NCI-H82 (cell line): ENCODE measurements at places on chromosomes 6 and 20.

DNA sequence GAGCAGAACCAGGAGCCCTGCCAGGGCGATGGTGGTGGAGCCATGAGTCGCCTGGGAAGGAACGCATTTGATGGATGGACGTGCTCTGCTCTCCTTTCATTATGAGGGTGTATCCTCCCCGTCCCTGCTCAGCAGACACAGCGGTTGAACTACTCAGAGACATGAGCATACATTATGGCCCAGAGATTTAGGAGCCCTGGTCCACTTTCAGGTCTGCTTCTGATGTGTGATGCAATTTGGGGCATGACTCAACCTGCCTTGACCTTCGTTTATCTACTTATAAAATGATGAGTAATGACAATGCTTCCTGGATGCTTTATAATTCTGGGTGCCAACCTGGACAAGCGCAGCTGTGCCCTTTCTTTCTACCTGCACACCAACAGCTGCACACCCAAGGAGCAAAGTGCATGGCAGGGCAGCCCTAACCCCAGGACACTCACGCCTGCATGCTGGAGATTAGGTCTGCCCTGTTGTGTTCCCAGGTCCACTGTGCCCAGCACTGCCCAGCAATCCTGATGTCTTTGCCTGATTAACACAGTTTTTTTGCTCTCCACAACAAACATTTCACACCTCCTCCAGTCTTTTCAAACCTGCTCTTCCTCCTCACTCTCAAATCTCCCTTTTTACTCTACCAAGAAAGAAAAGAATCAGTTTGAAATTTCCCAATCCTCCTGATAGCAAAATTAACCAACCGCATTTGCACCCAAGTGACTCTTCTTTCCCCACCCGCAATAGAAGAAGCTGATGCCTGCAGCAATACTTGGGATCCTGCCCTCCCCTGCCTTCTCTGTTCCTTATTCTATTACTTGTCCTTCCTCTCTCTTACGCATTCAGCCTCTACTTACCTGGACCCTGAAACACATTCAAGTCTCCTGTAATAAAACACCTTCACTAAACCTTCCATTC, 81.2 kb downstream of the EZR start:
- no peak for DNase-seq

- peak; percentile 87 for DNase-seq
Measured at GRCh38 chr6:99603421-99604165, 3.0 kb upstream of the PRDM13 start.

GRCh38 chr20:63052571-63053431, 46.0 kb upstream of the BHLHE23 start:
- DNase-seq: peak; percentile 49

DNA sequence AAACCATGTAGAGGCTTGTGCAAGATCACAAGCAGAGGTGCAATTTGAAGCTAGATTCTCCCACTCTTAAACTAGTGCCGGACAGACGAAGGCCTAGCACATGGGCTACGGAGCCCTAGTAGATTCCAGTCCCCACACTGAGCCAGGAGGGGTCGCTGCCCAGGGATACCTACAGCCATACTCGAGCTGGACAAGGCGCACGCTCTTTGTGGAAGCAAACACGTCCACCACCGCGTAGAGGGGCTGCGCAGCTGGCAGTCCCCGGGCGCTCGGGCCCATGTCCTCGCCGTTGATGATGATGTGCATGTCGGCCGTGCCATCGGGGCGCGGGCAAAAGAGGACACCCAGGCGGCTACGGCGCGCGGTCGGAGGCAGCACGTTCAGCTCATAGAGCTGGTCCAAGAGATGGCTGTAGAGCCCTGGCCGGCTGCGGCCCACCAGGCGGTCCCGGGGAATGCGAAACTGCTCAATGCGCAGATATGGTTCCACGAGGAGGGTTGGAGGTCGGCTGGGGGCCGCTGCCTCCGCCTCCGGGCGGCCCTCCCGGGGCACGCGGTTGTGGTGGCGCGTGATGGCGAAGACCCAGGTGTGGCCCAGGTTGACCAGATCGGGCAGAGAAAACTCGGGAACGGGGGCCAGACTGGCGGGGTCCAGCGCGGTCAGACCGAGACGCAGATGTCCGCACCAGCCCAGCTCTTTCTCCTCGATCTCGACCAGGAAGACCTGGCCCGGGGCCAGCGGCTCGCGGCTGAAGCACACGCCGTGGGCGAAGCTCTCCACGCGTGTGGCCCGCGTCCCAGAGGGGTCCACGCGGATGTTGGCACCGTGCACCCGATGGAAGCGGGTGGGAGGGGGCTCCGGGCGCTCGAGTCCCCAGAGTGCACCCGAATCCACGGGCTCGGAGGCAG, 677 bp downstream of the NEURL2 start:
- DNase-seq: peak; percentile 94

DNA sequence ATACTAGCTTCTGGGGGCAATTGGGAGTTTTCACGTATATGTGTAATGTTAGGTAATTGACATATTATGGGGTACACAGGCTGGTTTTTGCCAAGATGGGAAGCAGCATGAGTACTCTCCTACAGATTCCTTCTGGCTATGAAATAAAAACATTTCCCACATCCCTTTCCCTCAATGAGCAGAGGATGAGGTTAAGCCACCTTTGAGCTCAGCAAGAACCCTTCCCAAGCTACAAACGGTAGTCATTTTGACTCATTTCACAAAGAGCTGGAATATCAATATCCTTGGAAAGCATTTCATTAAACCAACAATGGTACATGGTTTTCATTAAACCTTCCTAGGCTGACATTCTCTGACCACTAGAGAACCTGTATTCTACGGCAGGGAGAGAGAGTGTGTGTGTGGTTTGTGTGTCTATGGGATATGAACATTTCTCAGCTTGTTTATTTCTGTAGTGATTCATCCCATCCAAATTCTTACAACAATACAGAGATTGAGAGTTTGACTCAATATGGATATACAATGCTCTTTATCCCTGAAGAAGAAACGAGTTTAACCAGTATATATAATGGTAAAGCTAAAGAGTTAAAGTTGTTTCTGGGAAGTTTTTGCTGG, 119.5 kb downstream of the ARHGAP18 start:
- no peak for DNase-seq
